ENCODE measurements at places on chromosomes 2 and 18. TPM values are rescaled to one million over a fixed set of nuclear protein-coding genes. Genes with fewer than 3 reads are reported as not detected.

ASB18 gene
- not detected for total RNA-seq

FAM237A gene
- total RNA-seq, result not detected

COBLL1 gene
- total RNA-seq, result not detected

CNGA3 gene
- total RNA-seq, result not detected

CABLES1 gene
- 11.8 TPM for total RNA-seq

GRCh38 chr2:29706171-29706720 lies 215.1 kb downstream of the ALK start:
- no peak for DNase-seq

GRCh38 chr18:68494802-68495581 lies 219.9 kb downstream of the TMX3 start:
- no peak for DNase-seq

DNA sequence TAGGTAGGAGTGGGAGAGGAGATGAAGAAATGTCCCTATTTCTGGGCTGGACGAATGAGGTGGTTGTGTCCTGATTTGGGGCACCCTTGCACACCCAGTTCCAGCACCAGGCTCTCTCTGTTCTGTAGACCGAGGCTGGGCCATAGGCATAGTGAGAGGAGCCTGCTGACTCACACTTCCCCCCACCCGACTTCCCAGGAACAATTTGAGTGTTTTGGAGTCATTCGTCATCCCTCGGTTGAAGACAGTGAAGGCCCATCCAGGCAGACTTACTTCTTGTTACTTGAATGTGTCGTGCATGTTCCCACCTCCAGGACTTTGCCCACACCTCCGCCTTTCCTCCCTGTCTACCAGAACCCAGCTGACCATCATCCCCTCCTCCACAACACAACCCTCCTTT lies 179.1 kb downstream of the HAUS1 start:
- DNase-seq, result no peak

GRCh38 chr2:240899468-240899865 lies 3.5 kb upstream of the MAB21L4 start:
- no peak for DNase-seq

- no peak for DNase-seq
Observed at GRCh38 chr2:176129813-176130146, 275 bp downstream of the HOXD8 start.

DNA sequence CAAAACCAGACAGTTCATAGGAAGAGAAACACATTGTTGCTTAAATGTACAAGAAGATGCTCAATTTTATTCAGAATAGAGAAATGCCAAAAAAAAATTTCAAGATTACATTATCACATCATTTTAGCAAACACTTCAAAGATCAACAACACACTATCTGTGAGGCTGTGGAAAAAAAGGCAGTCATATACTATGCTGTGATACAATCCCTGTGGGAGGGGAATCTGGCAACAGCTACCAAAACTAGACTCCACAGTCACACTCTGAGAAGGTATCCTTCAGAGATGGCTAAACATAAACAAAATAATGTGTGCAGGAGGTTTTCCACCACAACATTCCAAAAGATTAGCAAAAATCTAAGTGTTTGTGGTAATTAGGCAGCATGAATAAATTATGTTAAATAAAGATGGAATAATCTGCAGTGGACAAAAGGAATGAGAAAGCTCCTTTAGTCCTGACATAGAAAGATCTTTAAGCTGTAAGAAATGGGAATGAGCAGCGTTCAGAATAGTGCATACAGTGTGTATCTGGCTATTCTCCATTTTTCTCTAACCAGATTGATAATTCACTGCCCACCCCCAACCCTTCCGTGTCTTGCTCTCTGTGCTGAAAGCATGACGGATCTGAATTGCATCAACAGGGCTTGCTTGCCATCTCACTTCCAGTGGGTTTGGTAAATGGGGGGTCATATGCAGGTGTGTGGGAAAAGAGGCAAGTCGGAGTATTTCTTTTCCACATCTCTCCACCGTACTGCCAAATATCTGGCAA lies 329.6 kb downstream of the MBD2 start:
- no peak for DNase-seq

DNA sequence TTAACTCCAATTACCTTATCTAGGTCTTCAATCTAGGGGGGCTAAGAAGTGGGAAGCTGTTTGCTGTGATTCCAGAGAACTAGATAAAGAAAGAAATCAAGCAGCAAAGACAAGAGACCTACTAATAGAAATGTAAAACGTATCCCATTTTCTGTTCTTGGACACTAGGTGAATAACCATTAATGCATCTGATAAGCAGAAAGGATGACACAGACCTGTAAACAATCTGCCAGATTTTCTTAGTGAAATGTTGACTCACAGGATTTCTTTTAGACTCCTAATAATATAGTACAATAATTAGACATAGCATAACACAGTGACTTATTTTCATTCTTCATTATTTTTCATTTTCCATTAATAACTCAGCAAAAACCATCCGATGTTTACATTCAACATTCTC lies 1.3 kb downstream of the WDR35 start:
- no peak for DNase-seq

- no peak for DNase-seq
Observed at GRCh38 chr2:74552914-74553811, 579 bp downstream of the LOXL3 start.

DNA sequence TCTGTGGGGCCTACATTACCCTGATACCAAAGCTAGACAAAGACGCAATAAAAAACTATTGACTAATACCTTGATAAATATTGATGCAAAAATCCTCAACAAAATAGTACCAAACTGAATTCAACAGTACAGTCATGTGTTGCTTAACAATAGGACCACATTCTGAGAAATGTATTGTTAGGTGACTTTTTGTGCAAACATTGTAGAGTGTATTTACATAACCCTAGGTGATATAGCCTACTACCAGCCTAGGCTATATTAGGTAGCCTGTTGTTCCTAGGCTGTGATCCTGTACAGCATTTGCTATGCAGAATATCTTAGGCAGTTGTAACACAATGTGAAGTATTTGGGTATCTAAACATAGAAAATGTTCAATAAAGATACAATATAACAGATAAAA lies 36.7 kb downstream of the CCDC138 start:
- no peak for DNase-seq

DNA sequence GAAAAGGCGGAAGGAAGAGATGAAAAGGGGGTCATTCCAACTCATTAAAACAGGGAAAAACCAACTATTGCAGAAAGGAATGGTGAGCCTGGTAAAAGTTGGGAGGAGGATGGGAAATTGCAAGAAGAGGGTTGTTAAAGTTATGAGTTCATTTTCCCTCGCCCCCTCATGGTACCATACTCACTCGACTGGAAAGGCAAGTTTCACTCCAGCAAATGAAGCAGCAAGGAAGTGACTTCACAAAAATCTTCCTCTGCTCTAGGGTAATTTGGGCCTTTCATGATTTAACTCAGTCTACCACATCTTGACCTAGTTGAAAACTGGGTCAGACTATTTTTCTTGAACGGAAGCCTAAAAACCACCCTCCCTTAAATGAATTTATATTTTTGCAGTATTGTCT lies 22.8 kb upstream of the DAW1 start:
- no peak for DNase-seq

- DNase-seq, result no peak
Observed at GRCh38 chr2:68059784-68060525, 2.8 kb downstream of the C1D start.

DNA sequence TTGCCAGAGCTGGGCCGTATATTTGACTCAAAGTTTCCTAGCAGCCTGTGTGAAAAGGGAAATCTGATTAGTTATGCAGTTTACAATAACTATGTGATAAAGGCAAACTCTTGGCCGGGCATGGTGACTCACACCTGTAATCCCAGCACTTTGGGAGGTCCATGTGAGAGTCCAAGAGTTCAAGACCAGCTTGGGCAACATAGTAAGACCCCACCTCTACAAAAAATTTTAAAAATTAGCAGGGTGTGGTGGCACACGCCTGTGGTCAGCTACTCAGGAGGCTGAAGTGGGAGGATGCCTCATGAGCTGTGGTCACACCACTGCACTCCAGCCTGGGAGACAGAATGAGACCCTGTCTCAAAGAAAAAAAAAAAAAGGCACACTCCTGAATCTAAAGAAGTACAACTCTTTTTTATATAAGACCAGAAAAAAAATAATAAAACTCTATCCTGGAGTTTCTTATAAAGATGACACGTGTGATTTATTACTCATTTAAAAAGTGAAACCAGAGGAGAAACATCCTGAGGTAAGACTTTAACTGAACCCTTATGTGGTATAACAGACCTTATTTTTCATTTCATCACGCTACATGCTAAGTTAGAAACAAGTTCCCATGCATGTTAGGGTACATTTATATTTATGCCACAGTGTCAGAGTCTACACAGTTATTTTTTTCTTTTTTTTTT lies 32.6 kb upstream of the KCMF1 start:
- no peak for DNase-seq

DNA sequence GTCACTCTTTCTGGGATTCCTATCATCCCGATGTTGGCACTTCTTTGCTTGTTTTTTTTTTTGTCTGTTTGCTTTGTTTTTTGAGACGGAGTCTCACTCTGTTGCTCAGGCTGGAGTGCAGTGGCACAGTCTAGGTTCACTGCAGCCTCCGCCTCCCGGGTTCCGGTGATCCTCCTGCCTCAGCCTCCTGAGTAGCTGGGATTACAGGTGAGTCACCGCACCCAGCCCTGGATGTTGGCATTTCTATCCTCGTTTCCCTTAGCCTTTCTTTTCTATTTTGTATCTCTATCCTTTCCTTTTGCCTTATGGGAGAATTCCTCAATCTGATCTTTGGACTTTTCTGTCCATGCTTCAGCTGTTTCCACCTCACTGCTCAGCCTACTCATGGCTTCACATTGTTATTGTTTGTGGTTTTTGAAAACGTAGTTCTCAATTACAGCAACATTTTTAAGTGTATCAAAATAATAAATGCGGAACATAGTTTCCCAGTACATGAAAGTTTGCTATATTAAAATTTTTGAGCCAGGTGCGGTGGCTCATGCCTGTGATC lies 62.1 kb upstream of the ZNF516 start:
- no peak for DNase-seq

- no peak for DNase-seq
Observed at GRCh38 chr2:198517976-198518375, 713.6 kb downstream of the PLCL1 start.

- peak; percentile 52 for DNase-seq
Observed at GRCh38 chr18:60549338-60549960, 176.9 kb upstream of the MC4R start.

DNA sequence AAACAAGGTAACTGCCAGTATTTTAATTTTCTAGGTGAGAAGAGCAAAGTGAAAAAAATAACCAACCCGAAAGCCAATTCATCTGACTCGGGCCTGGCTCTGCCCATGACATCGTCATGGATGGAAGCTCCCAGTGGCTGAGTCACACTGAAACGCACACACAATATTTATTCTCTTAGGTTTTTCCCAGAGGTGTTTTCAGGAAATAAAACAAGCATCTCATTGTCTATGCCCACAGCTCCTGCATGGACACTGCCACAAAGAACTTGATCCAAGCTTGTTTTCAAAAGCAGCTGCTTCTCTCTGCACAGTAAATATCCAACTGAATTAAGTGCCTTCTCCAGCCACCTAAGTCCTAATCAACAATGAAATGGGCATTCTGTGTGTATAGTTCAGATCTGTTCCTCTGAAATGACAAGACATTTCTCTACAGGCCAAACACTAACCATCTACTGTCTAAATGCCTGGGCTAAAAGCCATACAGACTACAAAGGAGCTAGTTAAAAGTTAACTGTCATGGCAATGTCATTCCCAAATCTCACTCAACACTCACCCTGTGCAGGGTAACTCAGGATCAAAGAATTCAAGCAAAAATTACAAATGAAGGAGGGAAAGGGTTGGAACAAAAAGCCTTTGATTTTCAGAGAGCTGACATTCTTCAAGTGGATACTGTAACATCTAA lies 62.9 kb downstream of the RPL31 start:
- no peak for DNase-seq

- no peak for DNase-seq
Observed at GRCh38 chr2:102010902-102011301, 19.1 kb downstream of the IL1R2 start.

DNA sequence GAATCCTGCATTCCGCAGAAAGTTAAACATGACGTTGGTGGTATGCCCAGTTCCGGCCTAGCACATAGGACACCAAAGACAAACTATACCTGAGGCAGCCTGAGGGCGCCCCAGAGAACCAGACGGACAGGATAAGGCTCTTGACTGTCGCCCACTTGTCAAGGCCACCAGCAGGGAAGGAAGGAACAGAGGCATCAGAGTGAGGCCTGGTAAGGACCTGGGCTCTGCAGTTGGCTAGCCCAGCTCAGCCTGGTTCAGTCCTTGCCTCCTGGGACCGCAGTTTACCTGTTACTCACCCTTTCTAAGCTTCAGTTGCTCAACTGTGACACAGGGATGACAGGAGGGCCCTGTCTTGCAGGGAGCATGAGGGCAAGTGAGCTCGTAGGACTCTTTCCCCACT lies 82.1 kb downstream of the ACTR2 start:
- no peak for DNase-seq

- DNase-seq, result no peak
Observed at GRCh38 chr2:60570251-60570650, 16.8 kb upstream of the BCL11A start.

GRCh38 chr18:48308027-48308635 lies 101.1 kb downstream of the ZBTB7C start:
- DNase-seq, result no peak

- DNase-seq, result peak; percentile 33
Observed at GRCh38 chr2:197873293-197873701, 68.9 kb downstream of the PLCL1 start.

- peak; percentile 31 for DNase-seq
Observed at GRCh38 chr2:110157153-110157793, 41.7 kb upstream of the MALL start.

GRCh38 chr2:100610381-100610831 lies 47.6 kb downstream of the PDCL3 start:
- DNase-seq, result peak; percentile 60

DNA sequence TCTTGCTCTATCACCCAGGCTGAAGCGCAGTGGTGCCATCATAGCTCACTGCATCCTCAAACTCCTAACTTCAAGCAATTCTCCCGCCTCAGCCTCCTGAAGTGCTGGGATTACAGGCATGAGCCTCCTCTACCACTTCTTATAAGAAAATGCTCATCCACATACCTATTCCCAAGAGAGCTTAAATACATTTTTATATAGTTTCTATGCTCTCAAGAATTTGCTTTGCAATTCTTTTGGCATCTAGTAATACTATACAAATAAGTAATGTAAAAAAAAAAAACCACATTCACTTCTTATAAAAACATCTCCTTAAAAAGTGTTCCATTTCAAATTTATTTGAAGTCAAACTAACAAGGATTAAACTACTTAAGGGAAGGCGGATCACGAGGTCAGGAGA lies 197.3 kb downstream of the DNAH7 start:
- DNase-seq, result no peak

Data from G401 (cell line).